ENCODE measurements at places on chromosomes 4 and X. TPM values are rescaled to one million over a fixed set of nuclear protein-coding genes. Genes with fewer than 3 reads are reported as not detected.

Gene C4orf54
- 0.13 TPM for total RNA-seq

GRCh38 chr4:150209140-150209829 lies 131.0 kb downstream of the DCLK2 start:
- DNase-seq: peak; percentile 67

- peak; percentile 76 for DNase-seq
Measured at GRCh38 chrX:109818976-109819375, 85.9 kb upstream of the ACSL4 start.

- DNase-seq: no peak
Measured at GRCh38 chr4:13160920-13161319, 323.2 kb downstream of the RAB28 start.

GRCh38 chr4:116522922-116523321 lies 562.5 kb downstream of the TRAM1L1 start:
- DNase-seq: no peak

DNA sequence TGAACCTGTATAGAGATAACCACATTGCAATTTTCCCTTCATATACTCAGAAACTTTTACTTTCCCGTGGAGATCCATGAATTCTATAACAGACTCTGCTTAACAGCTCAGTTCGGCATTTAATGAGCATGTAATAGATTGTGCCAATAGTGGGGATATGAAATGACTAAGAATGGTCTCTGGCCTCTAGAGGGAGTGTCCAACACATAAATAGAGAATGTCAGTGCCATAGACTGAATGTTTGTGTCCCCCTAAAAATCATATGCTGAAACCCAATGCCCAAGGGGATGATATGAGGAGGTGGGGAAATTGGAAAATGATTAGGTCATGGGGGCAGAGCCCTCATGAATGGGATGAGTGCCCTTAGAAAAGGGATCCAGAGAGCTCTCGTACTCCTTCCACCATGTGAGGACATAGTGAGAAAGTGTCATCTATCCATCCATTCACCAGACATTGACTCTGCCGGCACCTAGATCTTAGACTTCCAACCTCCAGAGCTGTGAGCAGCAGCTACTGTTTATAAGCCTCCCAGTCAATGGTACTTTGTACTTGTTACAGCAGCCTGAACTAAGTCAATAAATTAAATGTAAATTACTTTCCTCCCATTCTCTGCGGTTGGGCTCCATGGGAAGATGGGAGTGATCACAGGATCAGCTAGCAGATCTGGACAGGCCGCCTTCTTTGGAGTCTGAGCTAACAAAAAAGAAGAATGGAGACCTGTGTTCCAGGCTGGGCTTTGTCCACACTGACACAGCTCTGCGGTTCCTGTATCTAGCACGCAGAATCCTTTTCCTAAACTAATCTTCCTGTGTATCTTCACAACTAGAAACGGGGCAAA lies 28.1 kb upstream of the HPSE start:
- DNase-seq: peak; percentile 59

DNA sequence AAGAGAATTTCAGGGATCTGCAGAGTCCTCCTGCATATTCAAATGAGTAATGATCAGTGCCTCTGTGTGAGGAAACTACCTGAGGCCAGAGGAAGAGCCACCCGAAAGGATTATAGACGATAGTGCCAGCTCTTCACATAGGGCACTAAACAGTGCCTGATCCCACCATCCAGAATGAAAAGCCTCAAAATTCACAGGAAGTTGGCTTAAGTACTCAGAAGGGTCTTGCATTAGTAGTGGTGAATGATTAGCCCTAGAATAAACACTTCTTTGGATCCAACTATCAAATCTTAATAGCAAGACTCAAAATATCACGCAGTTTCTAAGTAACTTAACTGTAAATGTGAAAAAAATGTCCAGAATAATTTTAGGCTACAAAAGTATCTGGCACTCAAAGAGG lies 324.4 kb downstream of the ZNF674 start:
- no peak for DNase-seq

Gene ANXA10
- total RNA-seq: not detected

- no peak for DNase-seq
Measured at GRCh38 chr4:53552711-53553110, 38.6 kb downstream of the LNX1 start.

DNA sequence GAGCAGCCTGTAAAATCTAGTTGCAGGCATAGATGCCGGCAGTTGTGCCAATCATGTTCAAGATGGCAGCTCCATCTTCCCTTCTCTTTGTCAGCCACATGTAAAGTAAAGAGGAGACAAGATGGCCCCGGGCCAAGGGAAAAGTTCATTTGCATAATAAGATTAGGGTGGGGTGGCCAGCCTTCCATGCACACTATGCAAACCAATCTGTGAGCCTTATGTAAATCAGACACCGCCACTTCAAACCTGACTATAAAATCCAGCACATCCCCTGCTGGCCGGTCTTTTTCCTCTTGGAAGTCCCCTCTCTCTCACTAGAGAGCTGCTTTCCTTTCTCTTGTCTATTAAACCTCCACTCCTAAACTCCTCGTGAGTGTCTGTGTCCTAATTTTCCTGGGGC lies 78.9 kb upstream of the CBR4 start:
- no peak for DNase-seq

Gene SOX3
- total RNA-seq: not detected

DNA sequence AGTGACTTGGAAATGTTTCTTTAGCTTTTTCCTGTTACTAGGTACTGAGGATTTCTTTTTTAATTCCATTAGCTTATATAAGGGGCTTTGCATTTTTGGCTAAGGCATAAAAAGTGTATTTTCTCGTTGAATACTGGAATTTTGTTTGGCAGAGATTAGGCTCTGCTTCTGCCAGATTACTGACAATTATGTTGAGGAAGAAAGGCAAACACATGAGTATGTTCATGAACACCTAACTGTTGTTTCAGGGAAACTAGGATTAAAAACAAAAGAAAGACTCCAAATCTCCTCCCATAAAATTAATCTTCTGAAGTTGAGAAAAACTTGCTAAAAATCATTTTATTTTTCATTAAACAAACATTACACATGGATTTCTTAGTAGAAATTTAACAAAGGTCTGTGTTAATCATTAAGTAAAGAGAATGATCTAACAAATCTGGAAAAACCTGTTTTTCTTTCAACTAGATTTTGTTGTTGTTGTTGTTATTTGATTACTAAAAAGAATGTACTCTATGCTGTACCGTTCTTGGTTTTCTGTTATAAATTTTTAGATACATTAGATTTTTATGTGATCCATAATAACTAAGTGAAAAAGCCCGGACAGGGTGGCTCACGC lies 43.3 kb upstream of the STAG2 start:
- DNase-seq: no peak

Gene CXCL3
- 1.5 TPM for total RNA-seq

Gene COL4A6
- not detected for total RNA-seq

Gene CCDC120
- total RNA-seq: 0.77 TPM

- DNase-seq: no peak
Measured at GRCh38 chr4:55754754-55755350, 64.7 kb upstream of the EXOC1L start.

Gene PPM1K
- total RNA-seq: 4.8 TPM

- DNase-seq: no peak
Measured at GRCh38 chrX:11754958-11755645, 2.9 kb upstream of the MSL3 start.
